ENCODE measurements at places on chromosomes 4 and X. TPM values are rescaled to one million over a fixed set of nuclear protein-coding genes. Genes with fewer than 3 reads are reported as not detected.

OTUD6A gene
- not detected for total RNA-seq

STATH gene
- not detected for total RNA-seq

GYPB gene
- not detected for total RNA-seq

ADH1A gene
- total RNA-seq: 0.85 TPM

SLIT2 gene
- 11.5 TPM for total RNA-seq

DNA sequence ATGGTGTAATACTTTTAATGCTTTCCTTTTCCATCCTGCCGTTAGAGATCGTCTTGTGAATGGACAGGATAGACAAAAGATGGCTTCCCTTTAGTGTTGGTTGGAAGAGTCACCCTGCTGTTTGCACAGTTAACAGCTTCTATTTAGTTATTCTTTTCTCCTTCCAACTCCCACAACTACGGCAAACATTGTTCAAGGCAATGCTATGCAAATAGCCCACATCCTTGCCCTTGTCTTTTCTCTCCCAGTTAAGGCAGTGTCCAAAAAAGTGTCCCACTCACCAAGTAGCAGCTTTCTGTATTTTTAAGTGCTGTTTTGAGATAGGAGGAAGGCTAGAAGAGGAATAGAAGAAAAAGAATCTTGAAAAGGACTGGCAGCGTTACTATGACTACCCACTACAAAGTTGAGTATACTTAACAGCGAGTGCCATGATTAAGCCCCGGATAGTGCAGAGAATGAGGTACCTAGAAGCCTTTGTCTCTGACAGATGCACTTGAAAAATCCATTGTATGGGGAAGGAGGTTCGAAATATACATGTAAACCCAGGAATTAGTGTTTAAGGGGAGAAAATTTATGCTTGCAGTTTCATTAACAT lies 12.1 kb upstream of the RUFY3 start:
- peaks cover 2% of the 10 kb centered on the region for H3K4me1 ChIP-seq
- H3K27me3 ChIP-seq: no peaks in the 10 kb centered on the region
- no peak overlapping the region for H3K27ac ChIP-seq
- H3K4me3 ChIP-seq: no peak overlapping the region

DNA sequence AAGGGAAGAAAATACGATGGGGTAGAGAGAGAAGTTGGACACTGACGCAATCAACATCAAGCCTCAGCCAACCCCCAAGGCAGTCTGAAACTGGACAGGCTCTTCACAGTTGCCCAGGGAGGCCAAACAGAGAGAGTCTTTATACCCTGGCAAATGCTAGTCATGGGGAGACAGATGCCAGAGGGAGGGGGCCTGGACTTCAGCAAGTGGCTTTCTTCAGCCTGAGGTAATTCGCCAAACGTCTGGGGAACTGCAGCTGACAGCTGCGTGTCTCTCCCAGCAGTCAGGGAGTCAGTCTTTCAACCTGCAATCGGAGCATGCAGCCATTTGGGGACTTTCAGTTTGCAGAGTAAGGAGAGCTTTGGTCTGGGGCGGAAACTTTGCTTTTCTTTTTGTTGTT lies 521.6 kb downstream of the TRIML1 start:
- no peak for DNase-seq
- no peaks in the 10 kb centered on the region for H3K36me3 ChIP-seq
- H3K4me3 ChIP-seq: no peak overlapping the region
- no peaks in the 10 kb centered on the region for H3K27me3 ChIP-seq
- no peak overlapping the region for H3K27ac ChIP-seq

GRCh38 chr4:1200425-1201035 lies 28.1 kb upstream of the SPON2 start:
- no peak overlapping the region for H3K27ac ChIP-seq
- H3K36me3 ChIP-seq: no peaks in the 10 kb centered on the region
- no peaks in the 10 kb centered on the region for H3K27me3 ChIP-seq
- no peak overlapping the region for H3K4me3 ChIP-seq

DNA sequence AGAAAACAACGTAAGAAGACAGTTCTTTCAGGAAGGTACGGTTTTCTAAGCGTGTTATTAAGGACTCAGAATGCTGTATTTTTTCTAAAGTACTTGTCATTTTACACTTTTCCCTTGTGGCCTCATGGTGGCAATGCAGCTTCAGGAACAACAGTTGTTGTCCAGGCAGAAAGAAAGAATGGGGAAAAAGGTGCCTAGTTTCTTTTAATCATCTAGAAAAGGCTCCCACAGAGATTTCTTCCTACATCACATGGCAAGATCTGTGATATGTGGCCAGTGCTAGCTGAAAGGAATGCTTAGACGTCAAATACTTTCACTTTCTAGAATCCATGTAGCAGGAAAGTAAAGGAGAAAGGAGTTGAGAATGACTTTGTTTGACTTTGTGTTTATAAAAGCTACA lies 49.0 kb upstream of the TRAM1L1 start:
- H3K27me3 ChIP-seq: no peaks in the 10 kb centered on the region
- peak overlapping the region; percentile 4 for H3K4me3 ChIP-seq
- no peak overlapping the region for H3K27ac ChIP-seq
- H3K4me1 ChIP-seq: no peaks in the 10 kb centered on the region
- DNase-seq: peak; percentile 74

GRCh38 chrX:1397001-1397400 lies 5.1 kb upstream of the SLC25A6 start:
- no peaks in the 10 kb centered on the region for H3K27me3 ChIP-seq
- H3K4me3 ChIP-seq: no peak overlapping the region
- no peaks in the 10 kb centered on the region for H3K4me1 ChIP-seq
- peaks cover 3% of the 10 kb centered on the region for H3K36me3 ChIP-seq
- H3K27ac ChIP-seq: no peak overlapping the region

DNA sequence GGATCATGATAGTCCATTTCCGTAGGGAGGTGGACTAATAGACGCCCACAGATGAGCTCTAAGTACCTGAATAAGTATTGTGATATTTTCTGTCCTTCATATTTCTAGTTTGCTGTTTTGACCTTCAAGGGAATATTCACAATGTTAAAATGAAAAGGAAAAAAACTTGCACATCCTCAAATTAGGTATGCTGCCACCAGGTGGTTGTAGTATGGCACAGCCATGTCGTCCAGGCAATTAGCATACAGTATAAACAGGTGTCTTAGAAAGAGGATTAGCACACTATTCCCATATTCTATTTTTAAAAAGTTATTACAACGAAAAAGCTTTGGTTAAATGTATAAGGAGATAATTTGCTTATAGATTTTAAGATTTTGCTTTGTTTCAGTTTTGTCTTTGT lies 802.0 kb downstream of the RPA4 start:
- H3K36me3 ChIP-seq: no peaks in the 10 kb centered on the region
- H3K4me3 ChIP-seq: no peak overlapping the region
- DNase-seq: peak; percentile 19
- H3K27me3 ChIP-seq: no peaks in the 10 kb centered on the region

GRCh38 chrX:25544641-25545040 lies 528.9 kb upstream of the ARX start:
- H3K36me3 ChIP-seq: no peaks in the 10 kb centered on the region
- H3K4me3 ChIP-seq: no peak overlapping the region
- no peaks in the 10 kb centered on the region for H3K27me3 ChIP-seq
- H3K27ac ChIP-seq: no peak overlapping the region

DNA sequence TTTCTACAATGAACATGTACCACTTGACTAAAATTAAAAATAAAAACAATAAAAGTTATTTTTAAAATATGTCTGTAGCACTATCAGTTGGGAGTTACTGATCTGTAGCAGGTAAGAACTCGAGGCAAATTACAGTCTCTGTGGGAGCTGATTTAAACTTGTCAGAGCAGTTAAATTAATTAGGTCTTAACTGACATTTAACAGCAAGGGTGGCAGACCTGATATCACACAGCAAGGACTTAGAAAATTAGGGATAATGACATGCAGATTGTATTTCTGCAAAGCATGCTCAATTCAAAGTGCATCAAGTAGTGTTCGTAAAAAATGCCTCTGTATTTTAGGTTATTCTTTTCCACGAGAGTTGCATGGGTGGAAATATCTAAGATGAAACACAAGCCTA lies 208.9 kb downstream of the SPATA18 start:
- DNase-seq: no peak
- no peak overlapping the region for H3K27ac ChIP-seq
- no peak overlapping the region for H3K4me3 ChIP-seq
- H3K36me3 ChIP-seq: no peaks in the 10 kb centered on the region
- no peaks in the 10 kb centered on the region for H3K4me1 ChIP-seq

- H3K4me3 ChIP-seq: no peak overlapping the region
- no peaks in the 10 kb centered on the region for H3K27me3 ChIP-seq
- DNase-seq: peak; percentile 54
- H3K4me1 ChIP-seq: no peaks in the 10 kb centered on the region
These were observed 15.7 kb downstream of the PRKX start for GRCh38 chrX:3697701-3698279.

GRCh38 chrX:91434351-91435168 lies at the start of gene PABPC5:
TSS of gene PABPC5 (plus strand) at chrX:91434839. CDS start at chrX:91435578, 739 bp downstream.
- peak within 1 kb of the TSS; percentile 72 for H3K27ac ChIP-seq
- no peaks in the 10 kb centered on the region for H3K36me3 ChIP-seq
- peak within 1 kb of the TSS; percentile 71 for H3K4me3 ChIP-seq
- peaks cover 2% of the 10 kb centered on the region for H3K27me3 ChIP-seq
- no peaks in the 10 kb centered on the region for H3K4me1 ChIP-seq
- DNase-seq: peak; percentile 92

DNA sequence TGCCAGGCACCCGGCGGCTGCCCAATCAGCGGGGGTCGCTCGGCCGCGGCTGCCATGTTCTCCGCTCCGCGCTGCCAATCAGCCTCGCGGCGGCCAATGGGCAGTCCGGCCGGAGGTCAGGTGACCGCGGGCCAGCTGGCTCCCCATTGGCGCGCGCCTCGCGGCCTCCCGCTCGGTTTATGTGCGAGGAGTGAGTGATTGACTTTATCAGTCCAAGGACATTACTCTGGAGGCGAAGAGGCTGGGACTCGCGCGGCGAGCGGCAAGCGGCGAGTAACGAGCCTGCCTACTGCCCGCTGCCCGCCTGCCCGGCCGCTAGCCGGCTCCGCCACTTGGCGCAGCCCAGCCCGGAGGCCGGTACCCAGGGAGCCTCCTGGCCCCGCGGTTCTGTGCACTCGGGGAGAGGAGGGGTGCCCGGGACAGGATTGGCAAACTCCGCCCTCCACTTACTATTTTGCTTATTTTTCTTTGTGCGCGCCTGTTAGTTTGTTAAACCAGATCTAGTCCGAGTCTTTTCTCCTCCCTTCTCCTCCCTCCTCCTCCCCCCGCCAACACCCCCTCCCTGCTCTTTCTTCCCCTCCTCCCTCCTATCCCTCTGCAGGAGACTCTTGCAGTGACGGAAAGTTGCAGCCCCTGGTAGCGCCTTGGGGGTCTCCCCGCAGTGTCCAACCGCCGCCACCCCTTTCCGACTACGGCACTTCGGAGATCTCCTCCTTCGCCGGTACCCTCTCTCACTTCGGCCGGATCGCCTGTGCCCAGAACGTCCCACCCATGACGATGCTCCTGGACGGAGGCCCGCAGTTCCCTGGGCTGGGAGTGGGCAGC lies at the start of gene ZIC3:
Gene ZIC3, plus strand, starts transcription at position 207 of the 825 bp plus-strand sequence. Its CDS starts 565 bp downstream, at position 772.
- H3K36me3 ChIP-seq: no peaks in the 10 kb centered on the region
- no peaks in the 10 kb centered on the region for H3K4me1 ChIP-seq
- H3K4me3 ChIP-seq: peak within 1 kb of the TSS; percentile 2
- peak; percentile 80 for DNase-seq
- H3K27ac ChIP-seq: no peak within 1 kb of the TSS
- H3K27me3 ChIP-seq: peaks cover 46% of the 10 kb centered on the region

DNA sequence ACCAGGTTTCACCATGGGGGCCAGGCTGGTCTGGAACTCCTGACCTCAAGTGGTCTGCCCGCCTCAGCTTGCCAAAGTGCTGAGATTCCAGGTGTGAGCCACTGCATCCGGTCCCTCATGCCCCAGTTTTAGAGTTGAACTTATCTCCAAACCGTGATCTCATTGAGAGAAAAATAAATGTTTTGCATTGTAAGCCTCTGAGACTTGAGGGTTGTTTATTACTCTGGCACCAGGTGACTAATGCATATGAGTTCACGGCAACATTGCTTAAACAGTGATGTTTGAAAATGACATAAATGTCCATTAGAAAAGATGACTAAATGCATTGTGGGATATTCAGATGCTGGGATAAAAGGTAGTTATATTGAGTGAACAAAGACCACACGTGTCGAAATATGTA lies 22.9 kb upstream of the FAT1 start:
- H3K4me1 ChIP-seq: no peaks in the 10 kb centered on the region
- DNase-seq: no peak
- no peaks in the 10 kb centered on the region for H3K27me3 ChIP-seq
- H3K36me3 ChIP-seq: no peaks in the 10 kb centered on the region
- H3K4me3 ChIP-seq: no peak overlapping the region

DNA sequence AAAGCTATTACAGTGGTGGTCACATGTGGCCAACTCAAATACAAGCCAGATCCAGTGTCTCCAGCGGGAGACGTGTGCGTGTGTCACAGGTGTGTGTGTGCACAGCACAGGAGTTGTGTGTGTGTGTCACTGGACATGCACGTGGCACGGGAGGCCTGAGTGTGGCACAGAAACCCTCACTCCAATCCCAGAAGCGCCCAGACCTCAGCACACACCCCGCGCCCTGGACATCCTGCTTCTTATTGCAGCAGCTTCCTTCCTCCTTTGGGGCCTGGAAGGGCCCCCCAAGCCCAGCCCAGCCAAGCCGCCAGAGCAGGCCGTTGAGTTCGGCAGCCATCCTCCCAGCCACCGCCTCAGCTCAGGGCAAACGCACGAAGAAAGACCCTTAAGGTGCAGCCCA lies 37.9 kb downstream of the ACOX3 start:
- peaks cover 29% of the 10 kb centered on the region for H3K36me3 ChIP-seq
- peak overlapping the region; percentile 82 for H3K27ac ChIP-seq
- no peak for DNase-seq
- no peaks in the 10 kb centered on the region for H3K27me3 ChIP-seq
- H3K4me1 ChIP-seq: no peaks in the 10 kb centered on the region
- H3K4me3 ChIP-seq: no peak overlapping the region

DNA sequence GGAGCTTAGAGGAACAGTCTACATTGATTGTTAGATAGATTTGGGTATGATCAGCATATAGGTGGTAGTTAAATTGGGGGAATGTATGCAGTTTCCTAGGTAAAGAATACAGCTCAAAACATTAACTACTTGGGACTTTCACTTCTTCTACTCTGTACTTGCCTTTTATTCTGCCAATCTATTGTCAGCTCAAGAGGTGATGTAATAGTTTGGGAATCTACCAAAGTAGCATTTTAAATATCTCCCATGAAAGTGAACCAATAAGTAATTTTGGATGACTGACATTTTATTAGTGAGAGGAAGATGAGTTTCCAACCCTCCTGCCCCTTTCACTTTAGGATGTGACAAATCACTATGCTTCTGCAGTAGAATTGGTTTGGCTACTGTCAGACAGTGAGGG lies 43.4 kb downstream of the NUDT6 start:
- H3K27ac ChIP-seq: no peak overlapping the region
- no peaks in the 10 kb centered on the region for H3K4me1 ChIP-seq
- no peaks in the 10 kb centered on the region for H3K27me3 ChIP-seq
- no peak for DNase-seq

DNA sequence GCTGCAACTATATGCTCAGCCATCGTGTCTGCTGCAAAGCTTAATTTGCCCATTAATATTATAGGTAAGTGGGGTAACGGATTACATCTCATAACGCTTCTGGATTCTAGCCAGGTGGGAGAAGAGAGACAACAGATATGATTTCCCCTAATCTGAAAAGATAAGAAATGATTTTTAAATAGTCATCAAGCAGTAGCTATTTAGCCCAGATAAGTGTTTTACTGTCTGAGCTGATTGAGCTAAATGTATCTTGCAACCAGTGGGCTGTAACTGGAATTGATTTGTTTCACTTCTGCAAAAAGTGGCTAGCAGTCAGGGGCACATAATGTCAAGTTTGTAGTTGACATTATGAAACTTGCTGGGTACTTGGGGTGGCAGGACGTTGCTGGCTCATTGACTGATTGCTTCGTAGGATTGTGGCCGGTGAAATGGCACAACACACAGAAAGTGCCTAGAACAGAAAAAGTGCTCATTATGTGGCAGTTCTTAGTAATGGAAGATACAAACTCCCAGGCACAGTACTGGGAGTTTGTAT lies 18.5 kb downstream of the LAP3 start:
- no peak overlapping the region for H3K27ac ChIP-seq
- DNase-seq: no peak
- H3K4me3 ChIP-seq: no peak overlapping the region
- H3K4me1 ChIP-seq: no peaks in the 10 kb centered on the region
